Activated CD4-positive, alpha-beta T cell treated with anti-CD3 and anti-CD28 coated beads, Interleukin-2, amount 10 ng/mL, durations not matched to agents 24 days and 14 days (primary cell): ENCODE measurements at places on chromosomes 1 and 21. TPM values are rescaled to one million over a fixed set of nuclear protein-coding genes. Genes with fewer than 3 reads are reported as not detected.

The MFAP2 gene
- total RNA-seq = not detected in 2 replicates

- H3K36me3 ChIP-seq = no peaks in the 10 kb centered on the region
- no peaks in the 10 kb centered on the region for H3K4me1 ChIP-seq
- no peak overlapping the region for H3K4me3 ChIP-seq
- no peak overlapping the region for H3K27ac ChIP-seq
- DNase-seq = no peak
Measured at GRCh38 chr1:182990413-182991144, 32.6 kb upstream of the LAMC1 start.

DNA sequence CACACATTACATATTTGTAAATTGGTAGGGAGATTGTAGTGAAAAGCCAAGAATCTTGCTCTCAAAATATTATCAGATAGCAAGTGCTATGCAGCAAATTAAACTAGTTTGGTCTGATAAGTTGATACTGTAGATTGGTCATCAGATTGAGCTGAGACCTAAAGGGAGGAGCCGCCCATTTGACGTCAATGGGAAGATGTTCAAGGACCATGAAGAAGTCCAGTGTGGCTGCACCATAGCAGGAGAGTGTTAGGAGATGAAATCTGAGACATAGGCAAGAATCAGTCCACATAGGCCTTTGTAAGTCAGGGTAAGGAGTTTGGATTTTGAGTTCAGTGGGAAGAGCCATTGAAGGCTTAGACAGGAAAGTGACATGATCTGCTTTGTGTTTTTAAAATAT, 16.3 kb downstream of the ZMPSTE24 start:
- DNase-seq = no peak
- H3K36me3 ChIP-seq = peaks cover 57% of the 10 kb centered on the region
- H3K27ac ChIP-seq = no peak overlapping the region

DNA sequence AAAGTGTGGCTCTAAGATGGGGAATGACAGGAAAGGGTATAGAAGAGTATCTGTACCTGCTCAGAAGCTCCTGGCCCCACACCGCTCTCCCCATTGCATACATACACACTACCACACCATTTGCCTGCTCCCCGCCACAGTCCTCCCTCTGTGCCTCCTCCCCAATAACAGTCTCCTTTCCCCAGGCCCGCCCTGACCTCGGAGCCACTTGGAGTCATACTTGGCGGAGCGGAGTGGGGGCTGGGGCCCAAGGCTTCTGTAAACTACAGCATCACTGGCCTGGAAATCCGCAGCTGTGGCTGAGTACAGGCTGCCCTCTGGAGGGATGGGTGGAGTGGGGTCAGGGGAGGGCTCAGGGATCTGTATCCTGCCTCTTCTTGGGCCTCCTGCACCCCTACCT, 8.6 kb downstream of the SEMA6C start:
- no peaks in the 10 kb centered on the region for H3K4me1 ChIP-seq
- H3K27me3 ChIP-seq = no peaks in the 10 kb centered on the region
- H3K27ac ChIP-seq = no peak overlapping the region
- no peaks in the 10 kb centered on the region for H3K36me3 ChIP-seq
- no peak for DNase-seq

DNA sequence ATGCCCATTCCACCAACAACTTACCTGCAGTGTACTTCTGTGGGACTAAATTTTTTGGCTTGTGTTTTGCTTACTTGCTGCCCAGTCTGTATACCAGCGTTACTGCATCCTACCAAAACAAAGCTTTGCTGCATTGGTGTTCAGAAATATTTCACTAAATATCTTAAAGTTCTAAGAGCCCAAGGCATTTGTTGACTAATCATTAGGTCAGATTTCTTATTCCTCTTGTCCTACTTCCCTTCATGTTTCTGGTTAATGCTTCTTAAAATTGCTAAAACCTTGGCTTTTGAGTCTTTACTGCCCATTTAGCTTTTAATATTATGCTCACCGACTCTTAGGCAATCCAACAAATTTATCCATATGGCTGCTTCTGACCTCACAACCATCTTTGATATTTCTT, 161.8 kb downstream of the DPYD start:
- H3K27ac ChIP-seq = no peak overlapping the region
- no peaks in the 10 kb centered on the region for H3K4me1 ChIP-seq
- no peaks in the 10 kb centered on the region for H3K27me3 ChIP-seq
- DNase-seq = no peak
- no peak overlapping the region for H3K4me3 ChIP-seq

DNA sequence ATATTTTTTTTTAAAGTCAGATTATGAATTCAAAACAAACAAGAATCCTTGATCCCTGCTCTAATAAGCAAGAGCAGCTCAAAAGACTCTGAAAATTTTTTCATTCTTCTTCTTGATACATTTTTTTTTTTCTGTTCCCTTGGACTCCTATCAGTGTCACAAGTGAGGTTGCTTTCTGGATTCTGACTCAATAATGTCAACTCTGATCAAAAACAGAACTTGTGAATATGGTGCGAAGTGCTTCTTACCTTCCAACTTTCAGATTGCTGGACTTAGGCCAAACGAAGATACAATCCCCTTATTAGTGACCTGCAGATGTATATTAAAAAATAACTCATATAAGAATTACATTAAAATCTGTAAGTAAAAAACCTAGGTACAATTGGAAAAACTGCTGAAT, 136.1 kb downstream of the GPATCH2 start:
- no peak overlapping the region for H3K27ac ChIP-seq
- DNase-seq = no peak
- H3K4me1 ChIP-seq = peaks cover 5% of the 10 kb centered on the region
- no peak overlapping the region for H3K4me3 ChIP-seq

DNA sequence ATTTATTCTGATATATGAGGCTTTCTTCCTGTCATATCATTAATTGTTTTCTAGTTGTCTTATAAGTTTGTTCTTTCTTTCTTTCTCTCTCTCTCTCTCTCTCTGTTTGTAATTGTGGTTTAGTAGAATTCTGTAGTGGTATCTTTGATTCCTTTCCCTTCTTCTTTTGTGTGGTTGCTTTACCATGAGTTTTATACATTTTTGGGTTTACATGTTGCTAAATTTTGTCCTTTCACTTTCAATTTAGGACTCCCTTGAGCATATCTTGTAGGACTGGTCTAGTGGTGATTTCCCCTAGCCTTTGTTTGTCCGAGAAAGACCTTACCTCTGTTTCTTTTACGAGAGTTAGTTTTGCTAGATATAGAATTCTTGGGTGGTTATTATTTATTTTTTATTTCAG, 162.3 kb upstream of the CHRM3 start:
- H3K4me1 ChIP-seq = no peaks in the 10 kb centered on the region
- no peaks in the 10 kb centered on the region for H3K36me3 ChIP-seq
- H3K4me3 ChIP-seq = no peak overlapping the region
- no peak overlapping the region for H3K27ac ChIP-seq

- H3K27ac ChIP-seq = no peak overlapping the region
- peaks cover 12% of the 10 kb centered on the region for H3K27me3 ChIP-seq
- peaks cover 37% of the 10 kb centered on the region for H3K4me1 ChIP-seq
- no peak for DNase-seq
- H3K36me3 ChIP-seq = peaks cover 11% of the 10 kb centered on the region
- no peak overlapping the region for H3K4me3 ChIP-seq
Measured at GRCh38 chr1:209825591-209826434, 2.0 kb upstream of the UTP25 start.

DNA sequence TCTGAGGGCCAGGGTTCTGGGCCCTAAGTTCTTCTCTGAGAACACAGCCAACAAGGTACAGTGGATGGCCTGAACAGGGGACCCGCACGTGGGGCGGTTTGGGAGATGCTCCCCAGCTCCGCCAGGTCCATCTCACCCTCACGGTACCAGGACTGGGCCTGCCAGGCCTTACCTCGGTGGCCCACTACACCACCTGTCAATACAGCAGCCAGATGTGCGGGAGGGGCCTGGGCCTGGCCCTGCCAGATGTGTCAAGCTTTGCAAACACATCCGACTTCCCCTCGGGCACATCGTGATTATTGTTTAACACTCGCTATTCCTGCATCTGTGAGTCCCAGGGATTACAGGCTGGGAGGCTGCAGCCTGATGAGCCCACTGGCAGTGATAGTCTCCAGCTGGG, 122.4 kb downstream of the LACTBL1 start:
- H3K27me3 ChIP-seq = peaks cover 18% of the 10 kb centered on the region
- H3K27ac ChIP-seq = no peak overlapping the region
- no peak for DNase-seq
- H3K36me3 ChIP-seq = no peaks in the 10 kb centered on the region
- H3K4me3 ChIP-seq = no peak overlapping the region

The SMCP gene
- total RNA-seq = not detected in 2 replicates

- no peak for DNase-seq
- no peaks in the 10 kb centered on the region for H3K27me3 ChIP-seq
- H3K4me1 ChIP-seq = no peaks in the 10 kb centered on the region
- no peak overlapping the region for H3K27ac ChIP-seq
- H3K4me3 ChIP-seq = no peak overlapping the region
Measured at GRCh38 chr21:20739421-20739820, 258.8 kb upstream of the NCAM2 start.

DNA sequence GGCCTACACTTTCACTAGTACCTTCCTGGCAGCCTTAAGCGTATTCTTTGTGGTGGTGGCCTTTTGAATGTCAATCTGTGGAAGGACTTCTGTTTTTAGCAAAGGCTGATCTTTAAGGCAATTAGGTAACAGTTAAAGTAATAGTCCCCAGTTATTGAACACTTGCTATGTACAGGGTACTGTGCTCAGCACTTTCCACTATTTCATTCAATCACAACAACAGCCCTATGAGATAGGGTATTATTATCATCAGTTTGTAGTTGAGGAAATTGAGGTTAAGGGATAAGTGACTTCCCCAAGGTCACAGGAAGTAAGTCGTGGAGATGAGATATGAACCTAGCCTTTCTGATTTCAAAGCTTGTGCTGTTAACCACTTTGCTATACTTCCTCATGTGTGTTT, 185.7 kb downstream of the ST6GALNAC3 start:
- no peak overlapping the region for H3K27ac ChIP-seq
- DNase-seq = no peak
- peaks cover 44% of the 10 kb centered on the region for H3K4me1 ChIP-seq
- no peak overlapping the region for H3K4me3 ChIP-seq
- no peaks in the 10 kb centered on the region for H3K36me3 ChIP-seq

- no peak overlapping the region for H3K27ac ChIP-seq
- no peak for DNase-seq
- peaks cover 14% of the 10 kb centered on the region for H3K27me3 ChIP-seq
- H3K4me1 ChIP-seq = no peaks in the 10 kb centered on the region
Measured at GRCh38 chr1:230340526-230341161, 85.5 kb downstream of the PGBD5 start.

The ADSS2 gene
- total RNA-seq = 74.6 and 77.1 TPM in 2 replicates

DNA sequence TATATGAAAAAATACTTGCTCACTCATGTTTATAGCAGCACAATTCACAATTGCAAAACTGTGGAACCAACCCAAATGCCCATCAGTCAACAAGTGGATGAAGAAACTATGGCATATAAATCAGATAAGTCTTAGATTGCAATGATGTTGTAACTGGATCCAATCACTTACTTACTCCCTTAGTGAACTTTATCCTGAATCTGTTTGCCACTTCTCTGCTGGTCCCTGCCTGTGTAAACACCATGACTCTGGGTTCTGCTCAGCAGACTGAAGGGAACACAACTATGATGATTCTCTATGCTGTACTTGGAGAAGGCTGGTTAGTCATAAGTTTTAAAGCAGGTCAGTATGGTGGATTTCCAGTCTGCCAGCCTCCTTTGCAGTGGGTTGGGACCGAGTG, 391.2 kb downstream of the RWDD3 start:
- no peaks in the 10 kb centered on the region for H3K4me1 ChIP-seq
- H3K27me3 ChIP-seq = no peaks in the 10 kb centered on the region
- no peak overlapping the region for H3K27ac ChIP-seq
- H3K4me3 ChIP-seq = no peak overlapping the region
- no peaks in the 10 kb centered on the region for H3K36me3 ChIP-seq

The ZFP69 gene
- 3.1 and 3.9 TPM in 2 replicates for total RNA-seq

DNA sequence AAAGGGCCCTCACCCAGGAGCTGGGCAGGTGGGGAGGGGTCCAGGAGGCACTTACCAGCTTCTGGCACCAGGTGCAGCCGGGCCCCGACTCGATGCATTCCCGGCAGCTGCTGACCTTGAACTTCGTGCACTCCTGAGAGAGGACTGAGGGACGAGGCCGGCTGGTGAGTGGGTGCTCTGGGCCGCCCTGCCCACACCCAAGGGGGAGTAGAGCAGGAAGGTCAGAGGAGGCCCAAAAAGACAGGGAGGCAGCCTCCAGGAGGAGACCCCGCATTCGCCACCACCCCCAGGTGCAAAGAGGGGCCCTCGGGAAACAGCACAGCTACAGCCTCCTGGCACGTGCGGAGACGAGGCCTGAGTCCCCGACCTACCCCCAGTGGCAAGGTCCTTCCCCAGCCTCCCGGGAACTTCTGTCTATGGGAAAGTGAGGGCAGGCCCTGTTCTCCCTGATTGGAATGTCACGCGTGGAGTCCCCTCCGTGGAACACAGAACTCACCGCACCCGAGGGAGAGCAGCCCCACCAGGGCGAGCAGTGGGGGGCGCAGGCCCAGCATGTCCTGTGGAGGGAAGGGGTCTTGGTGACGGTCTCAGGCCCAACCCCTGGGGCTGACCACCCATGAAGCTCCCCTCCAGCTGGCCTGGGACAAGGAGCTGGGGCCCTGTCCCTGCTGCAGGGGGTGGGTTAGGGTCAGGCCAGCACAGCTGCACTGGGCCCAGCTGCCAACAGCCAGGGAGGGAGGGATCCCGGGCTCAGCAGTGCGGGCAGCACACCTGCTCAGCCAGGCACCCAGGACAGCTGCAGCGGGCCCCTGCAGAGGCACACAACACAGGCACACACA, 10.3 kb downstream of the ITGB2 start:
- peaks cover 33% of the 10 kb centered on the region for H3K36me3 ChIP-seq
- DNase-seq = no peak
- peak overlapping the region; percentile 76 for H3K27ac ChIP-seq

DNA sequence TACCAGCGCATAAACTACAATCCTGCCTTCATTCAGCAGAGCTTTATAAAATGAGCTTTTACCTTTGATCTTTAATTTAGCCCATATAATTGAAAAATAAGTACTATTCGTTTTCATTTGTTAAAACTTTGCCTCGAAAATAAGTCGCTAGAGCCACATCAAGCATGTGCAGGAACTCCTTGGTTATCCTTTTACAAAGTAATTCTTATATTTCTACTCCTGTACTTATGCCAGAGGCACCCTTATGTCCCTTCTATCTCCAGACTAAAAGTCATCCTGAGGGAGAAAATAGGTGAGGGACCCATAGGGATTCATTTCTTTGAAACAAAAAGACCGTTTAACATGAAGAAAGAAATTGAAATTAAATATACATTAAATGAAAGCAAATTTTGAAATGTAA, 278.2 kb upstream of the C1orf105 start:
- no peak overlapping the region for H3K27ac ChIP-seq
- DNase-seq = no peak
- H3K4me1 ChIP-seq = peaks cover 10% of the 10 kb centered on the region

- no peaks in the 10 kb centered on the region for H3K27me3 ChIP-seq
- H3K4me1 ChIP-seq = peaks cover 59% of the 10 kb centered on the region
- DNase-seq = no peak
- peak overlapping the region; percentile 67 for H3K27ac ChIP-seq
- peaks cover 37% of the 10 kb centered on the region for H3K36me3 ChIP-seq
Measured at GRCh38 chr21:35002879-35003722, 46.0 kb downstream of the RUNX1 start.

The IL6R gene
- 3.0 and 3.3 TPM in 2 replicates for total RNA-seq
